HAP-1 (cell line): ENCODE measurements at places on chromosomes 3 and 15.

GRCh38 chr15:35330048-35330695 is 215.8 kb downstream of the DPH6 start:
- DNase-seq, result peak; percentile 12

DNA sequence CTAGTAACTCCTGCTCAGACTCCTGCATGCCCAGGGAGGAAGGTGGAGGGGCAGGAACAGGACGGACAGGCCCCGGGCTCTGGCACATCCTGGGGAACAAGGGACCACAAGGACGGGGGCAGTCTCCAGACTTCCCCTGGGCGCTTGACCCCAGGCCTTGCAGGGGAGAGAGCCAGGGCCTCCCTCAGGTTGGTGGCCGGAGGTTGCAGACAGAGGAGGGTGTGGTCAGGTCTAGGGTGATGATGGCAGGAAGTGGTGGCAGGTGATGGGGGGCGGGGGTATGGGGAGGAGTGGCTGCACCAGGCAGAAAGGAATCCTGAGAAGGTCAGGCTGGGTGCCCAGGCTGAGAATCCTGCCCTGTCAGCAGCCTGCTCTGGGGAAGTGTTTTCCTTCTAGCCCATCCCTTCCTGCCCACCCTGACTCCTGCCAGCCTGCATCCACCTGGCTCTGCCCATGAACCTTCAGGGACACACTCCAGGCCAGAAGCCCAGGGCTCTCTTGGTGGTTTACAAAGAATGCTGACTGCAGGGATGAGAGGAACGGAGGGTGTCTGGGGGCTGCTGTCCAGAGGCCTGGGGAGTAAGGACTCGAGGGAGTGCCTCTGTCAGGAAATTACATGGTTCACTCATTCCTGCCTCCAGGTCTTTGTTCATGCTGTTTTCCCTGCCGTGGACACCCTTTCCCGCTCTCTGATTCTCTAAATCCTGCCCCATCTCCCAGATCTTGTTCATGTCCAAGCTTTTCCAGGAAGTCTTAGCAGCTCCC is 15.8 kb downstream of the LOXL1 start:
- no peak for DNase-seq

- DNase-seq, result no peak
Observed at GRCh38 chr3:30227571-30228301, 378.7 kb upstream of the TGFBR2 start.

- DNase-seq, result no peak
Observed at GRCh38 chr3:189040656-189041335, 131.0 kb upstream of the TPRG1 start.

DNA sequence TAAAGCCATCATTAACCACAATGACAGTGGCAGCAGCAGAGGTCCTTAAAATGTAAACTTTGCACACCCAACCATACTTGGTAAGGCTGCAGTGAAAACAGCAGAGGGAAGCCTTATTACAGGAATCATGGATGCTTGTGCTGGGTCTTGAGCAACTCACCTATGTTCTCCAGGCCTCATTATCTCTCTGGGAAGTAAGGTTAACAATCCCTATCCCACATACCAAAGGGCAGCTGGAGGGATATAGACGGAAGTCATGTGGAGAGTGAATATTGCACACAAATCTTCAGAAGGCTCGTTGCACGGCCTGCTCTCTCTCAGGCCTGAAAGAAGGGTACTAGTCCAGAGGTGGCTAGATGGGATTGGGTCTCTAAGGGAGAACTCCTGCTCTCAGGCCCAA is 25.8 kb upstream of the CELF6 start:
- no peak for DNase-seq

DNA sequence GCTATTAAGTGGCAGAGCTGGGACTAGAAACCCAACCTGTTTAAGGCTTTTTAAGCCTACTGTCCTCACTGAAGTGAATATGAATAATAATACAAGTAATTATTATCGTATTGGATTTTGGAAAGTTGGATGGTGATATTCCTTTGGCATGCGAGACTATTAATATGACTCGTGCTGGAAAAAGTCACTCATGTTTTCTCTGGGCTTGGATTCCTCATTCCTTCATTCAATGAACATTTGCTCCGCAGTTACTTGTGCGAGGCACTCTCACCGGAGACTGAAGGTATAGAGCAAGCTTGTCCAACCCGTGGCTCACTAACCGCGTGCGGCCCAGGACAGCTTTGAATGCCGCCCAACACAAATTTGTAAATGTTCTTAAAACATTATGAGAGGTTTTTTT is 694 bp downstream of the PLAAT1 start:
- DNase-seq, result peak; percentile 31

GRCh38 chr15:75064846-75065245 is 41.5 kb downstream of the PPCDC start:
- no peak for DNase-seq

DNA sequence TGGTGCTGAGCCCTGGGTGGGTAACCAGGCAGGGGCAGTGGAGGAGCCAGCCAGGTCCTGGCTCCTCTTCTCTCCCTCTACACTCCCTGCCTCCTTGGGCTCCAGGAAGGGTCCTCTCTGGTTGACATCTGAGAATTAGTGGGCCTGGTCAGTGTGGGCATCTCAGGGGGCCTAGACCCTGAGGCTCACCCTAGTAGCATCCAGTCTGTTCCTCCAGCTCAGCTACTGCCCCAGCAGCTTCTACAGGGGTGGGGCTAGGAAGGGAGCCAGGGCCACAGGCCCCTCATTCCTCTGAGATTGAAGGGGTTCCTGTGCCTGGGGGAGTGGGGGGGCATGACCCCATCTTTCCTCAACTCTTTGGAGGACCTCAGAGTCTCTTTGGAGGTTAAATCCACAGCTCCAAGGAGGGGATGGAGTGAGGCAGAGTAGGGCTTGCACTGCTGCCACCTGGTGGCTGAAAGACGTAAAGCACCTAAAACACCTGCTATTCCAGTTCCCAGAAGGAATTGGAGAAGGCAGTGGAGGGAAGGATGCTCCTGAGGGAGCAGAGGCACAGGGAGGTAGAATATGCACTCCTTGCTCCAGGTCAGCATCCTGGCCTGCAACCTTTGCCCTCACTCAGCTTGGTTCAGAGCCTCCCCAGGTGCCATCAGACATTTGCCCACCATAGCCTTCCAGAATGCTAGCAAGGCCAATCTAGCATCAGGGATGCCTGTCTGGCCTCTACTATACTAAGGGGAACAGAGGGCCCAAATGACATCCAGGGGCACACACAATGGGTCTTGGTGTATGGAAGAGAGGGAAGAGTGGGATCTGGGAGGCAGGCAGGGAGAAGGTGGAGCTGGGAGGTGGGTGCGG is 25.1 kb downstream of the C3orf18 start:
- peak; percentile 89 for DNase-seq

- no peak for DNase-seq
Observed at GRCh38 chr3:81024560-81024959, 736.9 kb downstream of the GBE1 start.

GRCh38 chr3:77283108-77283507 is 243.2 kb downstream of the ROBO2 start:
- no peak for DNase-seq

- DNase-seq, result no peak
Observed at GRCh38 chr3:171901615-171902312, 58.6 kb downstream of the TMEM212 start.

- DNase-seq, result no peak
Observed at GRCh38 chr15:85950101-85950500, 129.6 kb upstream of the AGBL1 start.

GRCh38 chr15:60656041-60656440 is 177.1 kb upstream of the ICE2 start:
- DNase-seq, result no peak

DNA sequence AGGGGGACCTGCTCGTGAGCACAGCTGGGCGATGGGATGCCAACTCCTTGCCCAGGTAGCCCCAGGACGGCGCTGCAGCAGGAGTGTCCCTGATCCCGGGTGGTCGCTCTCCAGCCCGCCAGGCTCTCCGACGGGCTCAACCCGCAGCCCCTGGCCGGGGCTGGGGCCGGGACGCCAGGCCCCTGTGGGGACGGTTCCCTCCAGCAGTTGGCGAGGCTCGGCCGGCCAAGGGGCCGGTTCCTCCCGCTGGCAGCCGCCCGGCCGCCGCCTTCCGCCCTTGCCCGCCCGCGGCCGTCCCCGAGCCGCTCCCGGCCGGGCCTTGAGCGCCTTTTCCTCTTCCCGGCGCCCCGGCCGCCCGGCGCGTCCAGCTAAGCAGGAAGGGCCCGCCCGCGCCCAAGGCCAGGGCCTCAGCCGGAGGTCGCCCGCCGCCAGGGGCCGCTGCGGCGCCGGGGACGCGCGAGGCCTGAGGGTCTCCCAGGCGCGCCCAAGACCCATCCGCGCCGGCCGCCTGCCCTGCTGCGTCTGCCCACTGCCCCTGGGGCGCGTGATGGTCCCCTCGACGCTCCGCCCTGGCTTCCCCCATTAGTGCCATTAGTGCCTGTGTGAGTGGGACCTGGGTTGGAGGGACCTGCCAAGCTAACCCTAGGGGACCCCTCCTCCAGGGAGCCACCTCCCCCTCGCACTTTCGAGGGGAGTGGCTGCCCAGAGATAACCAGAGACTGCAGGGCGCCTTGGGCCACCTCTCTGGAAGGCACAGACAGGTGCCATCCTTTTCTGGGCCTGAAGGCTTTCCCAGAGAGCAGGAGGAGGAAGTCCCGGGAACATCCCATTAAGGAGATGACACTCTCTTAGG is 106.4 kb downstream of the FBLN2 start:
- peak; percentile 77 for DNase-seq

GRCh38 chr3:123290962-123291361 is 89.2 kb downstream of the SEC22A start:
- no peak for DNase-seq
